ENCODE measurements at places on chromosomes 16 and 17.

GRCh38 chr16:80167657-80168390 lies 373.0 kb upstream of the DYNLRB2 start:
- no peak for DNase-seq

DNA sequence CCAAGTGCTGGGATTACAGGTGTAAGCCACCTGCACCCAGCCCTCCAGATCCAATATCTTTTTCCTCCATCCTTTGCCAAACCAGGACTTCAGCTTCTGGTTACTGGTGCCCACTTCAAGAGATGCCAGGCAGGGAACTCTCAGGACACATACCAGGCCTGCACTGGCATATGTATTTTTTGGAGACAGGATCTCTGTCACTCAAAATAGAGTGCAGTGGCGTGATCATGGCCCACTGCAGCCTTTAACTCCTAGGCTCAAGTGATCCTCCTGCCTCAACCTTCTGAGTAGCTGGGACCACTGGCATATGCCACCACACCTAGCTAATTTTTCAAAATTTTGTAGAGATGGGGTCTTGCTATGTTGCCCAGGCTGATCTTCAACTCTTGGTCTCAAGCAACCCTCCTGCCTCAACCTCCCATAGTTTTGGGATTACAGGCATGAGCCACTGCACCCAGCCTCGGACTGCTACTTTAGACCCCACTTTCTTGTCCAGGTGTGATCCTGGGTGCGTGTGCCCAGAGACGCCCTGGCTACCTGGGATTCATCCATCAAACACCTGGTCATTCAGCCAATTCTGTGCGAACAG lies 55.8 kb downstream of the BMERB1 start:
- no peak for DNase-seq

- DNase-seq: peak; percentile 38
These were observed 72.8 kb downstream of the WIPI1 start for GRCh38 chr17:68384471-68384870.

DNA sequence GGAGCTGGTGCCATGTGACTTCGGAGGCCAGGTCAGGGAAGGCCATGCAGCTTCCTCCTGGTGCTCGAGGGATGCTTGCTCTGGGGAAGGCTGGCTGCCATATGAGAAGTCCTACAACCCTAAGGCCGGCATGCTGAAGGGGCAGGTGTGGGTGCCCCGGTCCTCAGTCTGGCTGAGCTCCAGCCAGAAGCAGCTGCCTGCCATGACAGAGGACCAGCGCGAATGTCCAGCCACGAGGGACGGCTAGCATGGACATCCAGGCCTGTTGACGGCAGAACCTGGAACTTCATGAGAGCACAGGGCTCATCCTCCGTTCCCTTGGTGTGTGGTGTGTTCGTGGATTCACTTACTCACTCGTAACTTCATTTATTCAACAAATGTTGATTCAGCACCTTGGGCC lies 140.6 kb downstream of the IRF8 start:
- DNase-seq: no peak

- DNase-seq: no peak
These were observed 23.2 kb upstream of the KCNJ12 start for GRCh38 chr17:21352981-21353265.

- no peak for DNase-seq
These were observed 27.8 kb downstream of the GRIN2A start for GRCh38 chr16:10154389-10154788.

DNA sequence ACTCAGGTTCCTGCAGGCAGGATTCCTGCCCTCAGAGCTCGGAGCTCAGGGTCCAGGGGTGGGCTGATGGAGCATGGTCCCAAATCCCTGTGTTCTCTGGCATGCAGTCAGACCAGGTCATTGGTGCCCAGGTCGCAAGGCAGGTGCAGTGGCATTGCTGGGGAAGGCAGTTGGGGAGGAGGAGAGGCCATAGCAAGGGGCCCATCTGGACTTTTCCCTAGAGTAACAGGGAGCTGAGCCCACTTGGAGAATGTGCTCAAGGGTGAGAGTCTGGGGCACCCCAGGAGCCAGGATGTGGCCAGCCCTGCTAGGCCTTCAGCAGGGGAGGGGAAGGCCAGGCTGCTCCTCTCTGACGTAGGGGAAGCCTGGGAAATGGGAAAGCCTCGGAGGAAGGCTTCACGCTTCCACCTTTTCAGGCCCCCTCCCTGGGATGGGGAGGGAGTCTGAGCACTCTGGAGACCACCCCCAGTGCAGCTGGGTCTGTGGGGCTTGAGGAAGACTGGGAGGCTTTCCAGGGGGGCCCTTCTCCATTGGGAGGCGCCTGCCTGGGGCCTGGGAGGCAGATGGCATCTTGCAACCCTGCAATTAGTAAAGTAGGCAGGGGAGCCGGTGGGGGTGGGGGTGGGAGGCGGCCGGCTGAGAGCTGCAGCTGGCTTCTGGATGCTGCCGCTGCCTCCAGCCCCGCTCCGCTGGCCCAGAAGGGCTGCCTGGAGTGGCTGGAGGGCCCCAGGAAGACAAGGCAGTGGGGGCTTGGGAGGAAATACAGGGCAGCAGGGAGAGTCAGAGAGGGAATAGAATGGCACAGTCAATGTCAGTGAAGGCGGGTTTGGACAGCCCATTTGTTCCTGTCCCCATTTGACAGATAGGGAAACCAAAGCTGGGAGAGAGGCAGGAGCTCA lies 21.1 kb upstream of the DOK4 start:
- no peak for DNase-seq

DNA sequence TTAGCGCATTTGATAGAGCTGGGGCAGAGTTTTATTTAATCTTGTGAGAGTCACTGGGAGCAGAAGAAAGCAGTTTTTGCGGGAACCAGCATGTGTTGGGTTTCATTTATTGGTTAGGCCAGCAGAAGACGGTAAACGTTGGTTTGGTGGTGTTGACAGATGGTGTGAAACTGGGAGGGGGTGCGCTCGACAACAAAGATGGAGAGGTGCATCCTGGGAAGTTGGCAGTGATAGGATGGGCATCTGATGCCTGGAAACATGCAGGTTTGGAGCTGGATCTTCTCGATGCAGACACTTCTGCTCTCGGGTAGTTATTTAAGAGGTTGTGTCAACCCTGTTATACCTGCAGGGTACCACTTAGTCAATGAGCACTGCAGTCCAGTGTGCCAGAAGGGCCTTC lies 24.9 kb upstream of the CLEC18A start:
- DNase-seq: no peak

- no peak for DNase-seq
These were observed 228.4 kb downstream of the KATNIP start for GRCh38 chr16:27778171-27778925.

- no peak for DNase-seq
These were observed 17.0 kb downstream of the N4BP1 start for GRCh38 chr16:48592839-48593429.
